ENCODE measurements at places on chromosomes 16 and 17.
A peak's percentile ranks its signal among the peaks of the same experiment; 100 is the strongest.

GRCh38 chr16:70601576-70602575, 44.5 kb upstream of the IL34 start:
- DNase-seq, result no peak

DNA sequence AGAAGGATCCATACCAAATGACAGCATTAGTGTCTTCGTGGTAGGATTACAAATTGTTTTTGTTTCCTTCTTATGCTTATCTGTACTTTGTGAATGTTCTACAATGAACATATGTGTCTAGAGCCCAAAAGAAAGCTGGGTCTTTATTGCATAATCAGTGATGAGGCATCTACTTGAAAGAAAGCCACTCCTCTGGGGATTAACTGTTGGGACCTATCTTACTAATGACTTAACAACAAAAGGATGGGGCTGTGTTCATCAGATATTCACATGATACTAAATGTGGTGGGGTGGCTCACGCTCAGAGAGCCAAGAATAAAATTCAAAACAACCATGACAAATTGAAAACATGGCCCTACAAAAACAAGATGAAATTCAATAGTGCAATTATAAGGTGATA, 160.2 kb downstream of the RGS9 start:
- DNase-seq, result no peak

GRCh38 chr16:59192551-59193199, 458.6 kb upstream of the GOT2 start:
- DNase-seq, result no peak

GRCh38 chr16:83701494-83701893, 106.3 kb upstream of the HSBP1 start:
- DNase-seq, result no peak

DNA sequence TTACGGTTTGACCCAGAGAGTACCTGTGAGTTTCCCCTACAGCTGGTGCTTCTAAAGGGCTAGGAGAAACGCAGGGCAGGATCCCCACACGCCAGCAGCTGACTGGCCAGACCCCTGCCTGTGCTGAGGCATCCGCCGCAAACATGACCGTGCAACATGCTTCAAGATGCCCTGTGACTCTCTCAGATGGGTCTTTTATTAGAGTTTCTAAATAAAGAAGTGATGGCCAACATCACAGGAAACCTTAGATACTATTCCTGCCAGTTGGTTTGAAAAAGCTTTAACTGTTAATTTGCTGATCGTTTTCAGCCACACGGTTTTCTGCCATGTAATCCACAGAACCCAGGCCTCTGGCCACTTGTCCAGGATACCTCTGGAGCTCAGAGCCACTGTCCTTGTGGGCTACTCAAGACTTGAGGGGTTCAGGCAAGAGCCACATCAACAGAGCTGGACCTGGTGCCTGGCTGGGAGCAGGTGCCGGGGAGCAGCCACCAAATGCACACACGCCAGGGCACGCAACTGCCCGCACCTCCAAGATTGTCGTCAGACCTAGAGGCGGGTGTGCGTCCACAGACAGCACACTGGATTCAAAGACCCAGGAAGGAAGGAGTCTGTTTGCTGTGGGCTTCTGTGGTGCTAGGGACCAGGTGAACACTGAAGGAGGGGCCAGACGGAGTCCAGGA, 118.4 kb downstream of the ZNF778 start:
- DNase-seq, result no peak

DNA sequence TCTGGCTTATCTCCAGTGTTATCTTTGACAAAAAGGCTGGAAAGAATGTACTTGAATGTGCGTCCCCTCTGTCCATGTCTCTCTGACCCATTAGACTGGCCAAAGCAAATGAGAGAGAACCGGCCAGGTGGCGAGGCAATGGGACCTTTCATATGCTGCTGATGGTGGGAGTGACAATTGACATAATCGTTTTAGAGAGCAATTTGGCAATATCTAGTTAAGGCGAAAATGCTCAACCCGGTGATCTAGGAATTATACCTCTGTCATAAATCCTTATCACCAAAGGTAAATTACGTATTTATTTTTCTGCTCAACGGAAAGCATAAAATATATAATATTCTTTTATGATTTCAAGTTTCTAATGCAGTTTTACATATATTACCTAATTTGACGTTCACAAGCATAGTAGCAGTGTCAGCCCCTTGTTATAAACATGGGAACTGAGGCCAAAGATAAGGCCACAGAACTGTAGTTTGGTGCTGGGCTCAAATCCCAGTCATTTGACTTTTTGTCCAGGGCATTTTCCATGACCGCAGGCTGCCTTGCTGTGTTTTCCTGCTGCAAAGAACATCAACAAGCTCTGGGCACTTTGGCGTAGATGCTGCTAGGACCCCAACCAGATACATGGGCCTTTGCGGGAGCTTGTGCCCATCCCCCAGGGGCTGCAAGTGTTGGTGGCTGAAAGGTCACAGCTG, 14.7 kb upstream of the SDK2 start:
- no peak for DNase-seq

GRCh38 chr17:67488161-67488560, 111.1 kb downstream of the PITPNC1 start:
- DNase-seq, result no peak

DNA sequence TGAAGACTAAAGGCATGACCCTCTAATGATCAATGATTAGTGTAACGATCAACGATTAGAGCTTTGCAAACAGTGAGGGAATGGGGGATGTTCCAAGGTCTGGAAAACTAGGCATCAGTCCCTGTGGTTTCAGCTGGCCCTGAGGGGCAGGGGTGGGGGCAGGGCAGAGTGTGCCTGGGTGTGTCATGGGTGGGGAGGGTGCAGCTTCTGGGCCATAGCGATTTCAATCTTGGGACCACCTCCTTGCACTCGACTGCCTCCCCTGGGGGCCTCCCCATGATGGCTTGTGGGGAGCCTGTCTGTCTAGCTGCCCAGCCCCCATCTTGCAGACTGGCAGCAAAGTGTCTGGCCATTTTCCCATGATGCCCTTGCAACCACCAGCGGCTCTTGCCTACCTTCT, 8.4 kb downstream of the TAC4 start:
- DNase-seq, result no peak

GRCh38 chr17:48022901-48023300, 14.7 kb downstream of the COPZ2 start:
- no peak for DNase-seq

GRCh38 chr16:87560428-87561199, 41.7 kb upstream of the JPH3 start:
- DNase-seq, result peak; percentile 10

- DNase-seq, result no peak
Observed at GRCh38 chr17:43755389-43755875, 3.2 kb downstream of the SOST start.

GRCh38 chr17:49959183-49959935, 9.6 kb upstream of the DLX4 start:
- DNase-seq, result no peak

GRCh38 chr17:37512442-37513068, 22.9 kb downstream of the DUSP14 start:
- DNase-seq, result no peak

- no peak for DNase-seq
Observed at GRCh38 chr17:34822007-34822739, 139.1 kb downstream of the CCT6B start.

DNA sequence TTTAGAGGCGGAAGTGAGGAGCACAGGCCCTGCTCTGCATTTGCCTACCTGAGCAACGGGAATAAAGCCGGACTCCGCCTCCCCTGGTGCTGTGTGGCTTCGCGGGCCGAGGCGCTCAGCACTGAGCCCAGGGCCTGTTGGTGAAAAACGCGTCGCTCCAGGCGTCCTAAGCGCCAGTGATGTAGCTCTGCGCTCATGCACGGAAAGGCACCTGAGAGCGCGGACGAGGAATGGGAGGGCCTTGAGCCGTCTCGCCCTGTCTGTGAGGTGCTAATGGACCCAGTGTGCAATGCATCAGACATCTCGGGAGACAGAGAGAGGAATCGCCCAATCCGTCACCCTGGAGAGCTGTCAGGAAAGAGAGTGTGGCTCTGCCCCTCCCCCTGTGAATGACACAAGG, 17.2 kb upstream of the ATP2A3 start:
- no peak for DNase-seq

GRCh38 chr16:88957887-88958577, 19.0 kb downstream of the CBFA2T3 start:
- DNase-seq, result peak; percentile 47

- DNase-seq, result no peak
Observed at GRCh38 chr17:12620200-12620720, 45.4 kb upstream of the MYOCD start.

GRCh38 chr17:73902416-73903181, 258.4 kb upstream of the SDK2 start:
- DNase-seq, result no peak

DNA sequence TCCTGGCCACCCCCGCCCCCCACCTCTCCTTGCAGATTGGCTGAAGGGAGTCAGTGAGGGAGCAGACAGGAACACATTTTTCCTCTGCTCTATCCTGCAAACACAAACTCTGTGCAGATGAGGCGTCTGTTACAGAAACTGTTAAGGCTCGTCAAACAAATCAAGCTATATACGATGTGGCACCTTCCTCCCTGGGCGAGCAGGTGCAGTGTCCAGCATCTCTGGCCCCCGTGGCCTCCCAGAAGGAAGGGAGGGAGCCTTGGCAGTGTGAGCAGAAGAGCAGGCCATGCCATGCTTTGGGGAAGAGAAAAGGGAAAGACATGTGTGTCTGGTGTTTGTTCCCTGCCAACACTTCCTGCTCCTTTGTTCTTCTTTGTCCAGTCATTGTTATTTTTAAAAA, 267.8 kb downstream of the UTP18 start:
- no peak for DNase-seq

DNA sequence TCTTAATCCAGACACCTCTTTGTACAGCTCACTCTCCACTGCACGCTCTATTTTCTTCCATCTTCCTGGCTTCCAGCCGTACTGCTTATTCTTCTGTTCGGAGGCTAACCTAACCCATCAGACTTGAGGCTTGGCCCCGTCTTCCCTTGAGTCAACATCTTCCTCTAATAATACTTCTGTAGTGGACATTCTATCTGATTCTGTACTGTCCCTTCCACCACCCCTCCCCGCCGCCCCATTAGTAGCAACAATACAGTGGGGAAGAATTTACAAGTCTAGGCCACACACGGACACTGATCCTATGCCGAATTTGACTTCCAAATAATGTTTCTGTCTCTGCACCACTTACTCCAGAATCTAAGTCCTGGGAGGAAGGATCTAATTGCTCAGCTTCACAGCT, 86.0 kb upstream of the TNRC6A start:
- no peak for DNase-seq

DNA sequence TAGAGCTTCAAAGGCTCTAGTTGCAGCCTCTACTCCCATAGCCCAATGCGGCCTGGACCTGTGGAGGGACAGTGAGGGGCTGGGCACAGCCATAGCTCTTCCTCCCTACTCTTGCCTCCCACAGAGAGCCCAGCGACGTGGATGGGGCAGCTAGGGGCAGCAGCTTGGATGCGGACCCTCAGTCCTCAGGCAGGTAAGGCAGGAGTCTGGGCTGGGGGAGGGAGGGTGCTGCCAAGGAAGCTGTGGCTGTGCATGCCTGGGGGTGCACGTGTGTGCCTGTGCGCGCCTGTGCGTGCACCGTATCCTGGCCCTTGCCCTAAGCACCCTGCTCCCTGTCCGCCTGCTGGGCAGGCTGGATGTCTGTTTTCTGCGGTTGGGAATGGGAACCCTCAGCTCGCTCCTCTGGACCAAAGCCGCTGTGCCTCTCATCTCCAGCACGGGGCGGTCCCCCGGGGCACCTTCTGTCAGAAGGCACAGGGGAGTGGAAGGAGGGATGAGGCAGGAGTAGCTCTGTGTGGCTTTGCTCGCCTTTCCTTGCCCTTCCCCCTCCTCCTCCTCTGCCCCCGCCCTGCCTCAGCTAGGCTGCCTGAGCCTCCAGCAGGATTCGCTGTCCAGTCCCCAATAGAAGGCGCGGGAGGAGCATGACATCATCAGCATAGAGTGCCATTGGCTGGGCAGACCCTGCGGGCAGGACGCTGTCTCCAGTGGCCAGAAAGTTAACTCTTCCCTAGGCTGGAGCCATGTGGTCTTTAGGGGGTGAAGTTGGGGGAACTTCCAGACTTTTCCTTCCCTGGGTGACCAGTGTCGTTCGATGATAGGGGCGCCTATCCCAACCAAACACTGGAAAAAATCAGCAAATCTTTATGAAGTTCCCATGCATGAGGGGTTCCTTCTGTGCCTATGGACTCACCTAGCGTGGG, 797 bp downstream of the PRCD start:
- DNase-seq, result peak; percentile 58

Measured in CD4-positive, alpha-beta T cell treated with Interferon gamma for 1 hour (primary cell).